ENCODE measurements at places on chromosomes 5 and 9.

- H3K27ac ChIP-seq, result no peak overlapping the region
- H3K27me3 ChIP-seq, result no peaks in the 10 kb centered on the region
- peaks cover 4% of the 10 kb centered on the region for H3K4me1 ChIP-seq
- H3K4me3 ChIP-seq, result no peak overlapping the region
- DNase-seq, result no peak
Measured at GRCh38 chr9:84711398-84711777, 41.9 kb downstream of the NTRK2 start.

GRCh38 chr5:72510610-72511181, 3.5 kb upstream of the ZNF366 start:
- H3K4me1 ChIP-seq, result no peaks in the 10 kb centered on the region
- no peak overlapping the region for H3K4me3 ChIP-seq
- no peaks in the 10 kb centered on the region for H3K27me3 ChIP-seq
- no peaks in the 10 kb centered on the region for H3K36me3 ChIP-seq

- H3K4me3 ChIP-seq, result no peak overlapping the region
- peak overlapping the region; percentile 50 for H3K27ac ChIP-seq
- H3K36me3 ChIP-seq, result no peaks in the 10 kb centered on the region
- H3K4me1 ChIP-seq, result peaks cover 2% of the 10 kb centered on the region
- DNase-seq, result no peak
Measured at GRCh38 chr9:69980041-69980440, 63.6 kb upstream of the MAMDC2 start.

DNA sequence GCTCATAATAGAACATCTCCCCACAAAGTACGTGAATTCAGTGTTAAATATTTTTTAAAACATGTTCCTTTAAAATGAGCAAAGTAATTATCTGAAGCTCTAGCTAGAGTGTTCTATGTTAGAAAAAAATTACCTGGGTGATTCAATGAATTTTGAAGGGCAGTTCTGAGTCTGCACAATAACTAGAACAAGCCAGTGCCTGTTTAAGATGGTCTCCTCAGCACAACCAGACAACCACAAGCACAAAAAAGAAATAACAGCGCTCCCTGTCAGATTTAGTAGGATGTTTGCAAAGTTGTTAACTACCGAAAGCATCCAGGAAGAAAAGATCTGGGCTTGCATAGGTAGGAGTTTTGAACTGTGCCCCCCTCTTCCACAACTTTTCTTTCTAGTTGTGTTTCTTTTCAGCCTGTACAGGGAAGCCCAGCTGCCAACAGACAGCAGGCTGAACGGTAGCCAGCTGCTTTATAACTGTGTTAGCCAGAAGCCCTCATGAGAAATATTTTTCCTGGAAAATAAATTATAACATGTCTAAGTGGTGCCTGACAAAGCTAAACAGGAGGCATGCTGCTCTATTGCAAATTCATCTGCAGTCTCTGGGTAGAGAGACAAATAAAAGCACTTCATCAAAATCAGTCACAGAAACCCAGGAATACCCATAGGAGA, 1026.9 kb downstream of the MAT2B start:
- H3K36me3 ChIP-seq, result no peaks in the 10 kb centered on the region
- H3K4me1 ChIP-seq, result no peaks in the 10 kb centered on the region
- no peak for DNase-seq
- H3K4me3 ChIP-seq, result no peak overlapping the region

- no peak overlapping the region for H3K27ac ChIP-seq
- no peaks in the 10 kb centered on the region for H3K4me1 ChIP-seq
- DNase-seq, result no peak
- no peaks in the 10 kb centered on the region for H3K36me3 ChIP-seq
- H3K4me3 ChIP-seq, result no peak overlapping the region
Measured at GRCh38 chr5:17000291-17000939, 64.3 kb upstream of the MYO10 start.

DNA sequence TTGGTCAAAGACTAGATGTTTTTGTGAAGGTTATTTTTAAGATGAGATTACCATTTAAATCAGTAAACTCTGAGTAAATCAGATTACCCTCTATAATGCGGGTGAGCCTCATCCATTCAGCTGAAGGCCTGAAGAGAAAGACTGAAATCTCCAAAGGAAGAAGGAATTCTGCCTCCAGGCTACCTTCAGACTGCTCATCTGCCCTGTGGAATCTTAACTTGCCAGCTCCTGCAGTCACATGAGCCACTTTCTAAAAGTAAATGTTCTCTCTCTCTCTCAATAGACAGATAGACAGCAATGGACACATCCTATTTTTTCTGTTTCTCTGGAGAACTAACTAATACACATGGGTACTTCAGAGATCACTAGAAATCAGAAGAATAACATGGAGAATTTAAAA, 182.8 kb downstream of the CFAP90 start:
- H3K27ac ChIP-seq, result no peak overlapping the region
- no peaks in the 10 kb centered on the region for H3K27me3 ChIP-seq
- no peak for DNase-seq
- H3K4me1 ChIP-seq, result no peaks in the 10 kb centered on the region

Data from ovary (tissue), 10 donors.